ENCODE measurements at places on chromosomes 6 and 20.
A peak's percentile ranks its signal among the peaks of the same experiment; 100 is the strongest.

GRCh38 chr6:34391786-34392496 is 528 bp downstream of the NUDT3 start:
- DNase-seq = no peak

DNA sequence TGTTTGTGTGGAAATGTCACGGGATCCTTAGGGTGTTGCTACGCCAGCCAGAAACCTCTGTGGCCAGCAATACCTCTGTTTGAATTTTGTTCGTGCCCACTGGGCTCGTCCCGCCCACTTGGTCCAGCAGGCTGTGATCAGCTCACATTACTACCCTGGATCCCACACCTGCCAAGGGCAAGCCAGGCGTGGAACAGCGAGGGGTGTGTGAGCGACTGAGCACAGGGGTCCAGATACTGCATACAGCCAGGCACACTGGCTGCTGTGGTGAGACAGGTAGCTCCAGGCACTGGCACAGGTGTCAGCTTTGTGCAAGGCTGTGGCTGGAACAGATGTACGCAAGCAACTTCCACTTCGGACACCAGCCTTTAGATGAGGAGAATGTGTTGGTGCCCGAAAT is 718.9 kb downstream of the EPHA7 start:
- DNase-seq = no peak

- no peak for DNase-seq
These were observed 88.9 kb downstream of the SOBP start for GRCh38 chr6:107578642-107579341.

- DNase-seq = no peak
These were observed 395.9 kb downstream of the DHX35 start for GRCh38 chr20:39358052-39358451.

GRCh38 chr6:148874698-148875293 is 128.0 kb downstream of the UST start:
- DNase-seq = no peak

DNA sequence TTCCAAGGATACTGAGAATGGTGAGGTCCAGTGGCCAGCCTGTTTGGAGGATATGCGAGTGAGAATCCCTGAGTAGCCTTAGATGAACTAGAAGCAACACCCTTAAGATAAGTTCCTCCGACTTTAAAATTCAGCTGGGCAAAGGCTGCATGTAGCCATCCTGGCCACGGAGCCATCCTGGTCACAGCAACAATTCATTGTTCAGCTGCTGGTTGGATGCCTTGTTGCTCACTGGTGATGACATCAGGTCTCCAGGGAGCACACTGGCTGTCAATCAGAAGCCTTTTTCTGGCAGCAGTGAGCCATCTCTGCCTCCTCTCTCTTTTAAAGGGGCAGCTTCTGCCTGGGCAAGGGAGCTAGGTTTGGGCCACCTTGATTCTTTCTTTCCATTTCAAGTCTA is 22.4 kb upstream of the RIMS4 start:
- DNase-seq = no peak

DNA sequence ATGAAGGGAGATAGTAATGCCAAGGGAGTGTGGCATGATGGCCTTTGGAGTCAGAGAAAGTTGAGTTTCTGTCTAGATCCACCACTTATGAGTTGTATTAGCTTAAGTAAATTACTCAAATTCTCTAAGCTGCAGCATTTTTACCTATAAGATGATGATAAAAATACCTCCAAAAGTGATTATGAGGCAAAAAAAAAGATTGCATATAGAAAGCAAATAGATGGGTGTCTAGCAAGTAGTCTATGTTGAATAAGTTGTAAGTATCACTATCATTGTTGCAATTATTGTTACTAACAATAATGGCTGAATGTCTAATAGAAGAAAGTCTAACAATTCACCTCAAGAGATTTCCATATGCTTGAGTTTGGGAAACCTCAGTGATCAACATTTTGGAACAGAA is 959.2 kb upstream of the GJE1 start:
- no peak for DNase-seq

- DNase-seq = no peak
These were observed 32.5 kb downstream of the SLC22A2 start for GRCh38 chr6:160226118-160226591.

DNA sequence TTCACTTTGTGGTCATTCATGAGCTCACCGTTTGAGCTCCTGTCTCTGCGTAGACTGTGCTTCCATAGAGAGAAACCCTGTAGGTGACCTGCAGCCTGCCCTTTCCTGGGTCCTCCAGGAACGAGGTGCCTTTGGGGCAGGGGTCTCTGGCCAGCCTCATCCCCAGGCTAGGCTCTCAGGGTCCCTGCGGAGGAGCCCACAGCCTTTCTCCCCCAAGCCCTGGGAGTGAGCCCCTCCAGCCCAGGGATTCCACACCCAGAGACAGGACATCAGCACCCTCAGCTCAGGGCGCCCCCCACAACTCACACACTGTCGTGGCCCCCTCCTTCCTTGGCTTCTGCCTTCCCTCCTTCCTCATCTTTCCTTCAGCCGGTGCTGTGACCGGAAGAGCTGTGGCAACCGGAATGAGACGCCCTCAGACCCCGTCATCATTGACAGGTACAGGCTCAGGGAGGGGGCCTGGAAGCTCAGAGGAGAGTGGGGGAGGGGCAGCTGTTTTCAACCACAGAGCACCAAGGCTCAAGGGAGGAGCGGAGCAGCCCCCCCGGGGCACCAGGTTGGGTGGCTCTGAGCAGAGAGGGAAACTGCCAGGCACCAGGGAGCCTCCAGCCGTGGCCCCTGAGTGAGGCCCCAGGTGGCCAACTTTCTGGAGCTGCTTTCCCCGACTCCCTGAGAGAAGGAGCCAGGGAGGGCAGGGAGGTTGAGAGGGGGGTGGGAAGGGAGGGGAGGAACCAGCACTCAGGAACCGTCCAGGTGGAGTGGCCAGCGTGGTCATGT is 16.8 kb downstream of the EBF4 start:
- DNase-seq = no peak

GRCh38 chr20:58008866-58009265 is 219.6 kb downstream of the ANKRD60 start:
- DNase-seq = no peak

DNA sequence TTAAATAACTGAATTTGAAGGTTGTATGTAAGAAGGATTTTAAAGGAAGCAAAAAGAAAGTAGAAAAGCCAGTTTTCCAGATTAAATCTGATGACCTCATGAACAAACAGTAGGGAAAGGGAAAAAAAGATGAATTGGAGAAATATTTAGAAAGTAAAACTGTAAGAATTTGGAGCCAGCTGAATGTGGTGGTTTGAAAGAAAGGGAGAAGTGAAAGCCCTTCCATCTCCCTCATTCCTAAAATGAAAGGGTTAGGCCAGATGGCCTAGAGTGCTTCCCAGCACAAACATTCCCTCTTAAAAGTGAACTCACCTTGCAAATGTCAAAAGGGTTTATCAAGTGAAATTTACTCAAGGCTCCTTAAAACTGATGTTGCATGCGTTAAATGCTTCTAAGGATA is 139.3 kb upstream of the COL21A1 start:
- no peak for DNase-seq

DNA sequence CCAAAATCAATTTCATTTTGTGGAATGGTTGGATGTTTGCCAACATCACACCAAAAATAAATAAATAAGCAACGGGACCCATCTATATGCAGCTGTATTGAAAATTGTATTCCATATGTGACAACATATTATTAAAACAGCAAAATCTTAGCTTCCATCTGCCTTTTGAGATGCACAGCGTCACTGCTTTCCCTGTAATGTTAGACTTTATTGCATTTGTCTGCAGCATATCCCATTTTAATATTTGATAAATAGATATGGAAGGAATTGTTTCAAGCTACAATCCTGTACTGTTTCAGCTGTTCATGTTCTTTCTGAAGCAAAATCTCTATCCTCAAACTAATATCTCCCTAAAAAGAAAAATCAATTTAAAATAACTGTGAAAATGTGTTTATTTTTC is 509.1 kb downstream of the PKHD1 start:
- no peak for DNase-seq

GRCh38 chr6:52317841-52318581 is 33.5 kb upstream of the MCM3 start:
- no peak for DNase-seq

- no peak for DNase-seq
These were observed 7.4 kb downstream of the SLC12A5 start for GRCh38 chr20:46036370-46036769.

- no peak for DNase-seq
These were observed 21.9 kb upstream of the RREB1 start for GRCh38 chr6:7085911-7086310.

DNA sequence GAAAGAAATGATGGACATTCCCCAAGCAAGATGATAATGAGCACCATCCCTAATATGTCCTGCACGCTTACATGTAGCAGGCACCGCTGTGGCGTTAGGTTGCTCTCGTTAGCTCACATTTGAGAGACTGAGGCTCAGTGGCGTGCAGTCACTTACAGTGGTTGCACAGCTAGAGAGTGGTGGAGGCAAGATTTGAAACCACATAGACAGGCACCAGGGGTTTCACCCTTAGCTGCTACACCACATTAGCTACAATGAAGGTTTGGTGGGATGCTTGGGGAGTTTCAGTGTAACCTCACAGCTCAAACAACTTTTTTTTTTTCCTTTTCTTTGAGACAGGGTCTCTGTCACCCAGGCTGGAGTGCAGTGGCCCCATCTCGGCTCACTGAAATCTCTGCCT is 3.7 kb downstream of the COX4I2 start:
- DNase-seq = no peak

DNA sequence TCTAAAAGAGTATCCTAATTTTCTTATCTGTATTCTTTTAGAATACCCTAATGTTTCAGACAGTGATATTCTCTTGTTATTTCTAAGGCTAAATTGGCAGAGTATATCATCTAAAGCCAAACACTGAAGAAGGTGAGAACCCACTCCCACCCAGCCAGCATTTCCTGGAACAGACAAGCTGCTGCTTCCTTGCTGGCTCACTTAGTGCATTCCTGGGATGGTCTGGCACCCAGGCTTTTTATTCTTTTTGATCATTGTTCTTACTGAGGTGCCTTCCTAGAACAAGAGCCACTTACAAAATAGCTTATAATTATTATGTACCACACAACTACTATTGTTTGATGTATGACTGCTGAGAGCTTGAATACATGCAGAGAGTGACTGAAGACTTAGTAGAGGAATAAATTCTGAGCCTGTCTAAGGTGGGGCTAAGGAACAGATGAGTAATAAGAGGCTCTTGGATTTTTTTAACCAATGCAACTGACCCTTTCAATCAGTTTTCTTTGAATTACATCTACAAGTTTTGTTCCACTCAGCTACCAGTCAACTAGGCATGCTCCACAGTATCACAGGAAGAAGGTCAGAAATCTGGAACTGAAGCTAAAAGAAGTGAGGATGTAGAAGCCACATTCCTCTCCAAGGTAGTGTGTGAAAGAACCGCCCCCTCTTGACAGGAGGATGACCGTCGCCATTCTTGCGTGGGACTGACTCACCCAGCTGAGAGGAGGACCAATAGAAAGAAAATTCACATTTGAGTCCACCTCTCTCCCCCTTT is 30.1 kb downstream of the PRPH2 start:
- DNase-seq = peak; percentile 20

DNA sequence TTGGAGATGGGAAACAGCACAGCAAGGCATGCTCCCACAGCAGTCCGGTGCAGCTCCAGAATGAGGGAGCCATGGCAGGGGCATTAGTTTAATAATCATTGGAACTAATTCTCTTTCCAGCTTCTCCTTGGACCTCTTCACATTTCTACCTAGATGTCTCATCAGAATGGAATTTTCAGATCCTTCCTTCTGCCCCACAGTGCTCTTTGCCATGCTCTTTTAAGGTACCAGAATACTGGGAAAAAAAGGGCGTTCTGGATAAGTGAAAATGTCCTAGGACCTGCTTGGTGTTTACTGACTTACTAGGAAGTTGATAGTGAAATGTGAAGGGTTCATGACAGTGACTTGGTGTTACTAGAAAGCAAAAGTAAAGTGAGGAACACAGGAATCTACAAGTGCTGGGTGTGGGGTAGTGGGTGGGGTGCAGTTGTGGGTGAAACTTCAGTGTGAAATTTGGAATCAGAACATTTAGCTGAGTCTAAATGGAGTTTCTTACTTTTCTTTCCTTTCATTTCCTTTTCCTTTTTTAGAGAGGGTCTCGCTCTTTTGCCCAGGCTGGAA is 207.1 kb downstream of the ARID1B start:
- no peak for DNase-seq

GRCh38 chr20:6495907-6496306 is 271.6 kb upstream of the BMP2 start:
- DNase-seq = no peak

- DNase-seq = no peak
These were observed 48.7 kb downstream of the YTHDF1 start for GRCh38 chr20:63167026-63167917.

- no peak for DNase-seq
These were observed 43.5 kb upstream of the SLCO4A1 start for GRCh38 chr20:62598761-62599194.

DNA sequence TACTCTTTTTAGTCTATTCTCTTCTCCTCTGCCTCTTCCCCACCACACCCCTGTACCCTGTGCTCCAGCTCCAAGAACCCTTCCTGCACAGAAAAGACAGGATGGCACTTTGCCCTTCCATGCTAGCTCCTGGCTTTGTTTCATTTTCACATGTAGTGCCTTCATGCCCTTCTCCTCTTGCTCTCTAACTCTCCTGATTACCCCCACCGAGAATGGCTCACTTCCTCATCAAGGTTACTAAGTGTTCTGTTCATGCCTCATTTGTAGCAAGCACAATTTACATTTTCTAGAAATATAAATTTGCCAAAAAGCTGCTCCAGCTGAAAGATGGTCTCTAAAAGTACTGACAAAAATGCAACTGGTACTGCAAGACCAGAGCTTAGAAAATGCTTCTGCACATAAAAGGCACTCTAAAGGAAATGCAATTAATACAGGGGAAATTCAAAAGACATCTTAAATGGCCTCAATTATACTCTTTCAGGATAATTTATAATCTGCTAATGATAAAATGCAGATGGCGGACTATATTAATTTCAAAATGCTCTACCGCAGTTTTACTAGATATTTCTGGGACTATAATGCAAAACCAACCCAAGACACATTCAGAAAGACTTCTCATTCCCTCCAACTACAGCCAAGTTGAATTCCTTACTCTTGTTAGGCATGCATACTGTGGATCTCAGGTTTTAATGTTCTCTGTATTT is 570.2 kb downstream of the PRKN start:
- DNase-seq = no peak

GRCh38 chr6:109671733-109672132 is 19.3 kb downstream of the AK9 start:
- no peak for DNase-seq

DNA sequence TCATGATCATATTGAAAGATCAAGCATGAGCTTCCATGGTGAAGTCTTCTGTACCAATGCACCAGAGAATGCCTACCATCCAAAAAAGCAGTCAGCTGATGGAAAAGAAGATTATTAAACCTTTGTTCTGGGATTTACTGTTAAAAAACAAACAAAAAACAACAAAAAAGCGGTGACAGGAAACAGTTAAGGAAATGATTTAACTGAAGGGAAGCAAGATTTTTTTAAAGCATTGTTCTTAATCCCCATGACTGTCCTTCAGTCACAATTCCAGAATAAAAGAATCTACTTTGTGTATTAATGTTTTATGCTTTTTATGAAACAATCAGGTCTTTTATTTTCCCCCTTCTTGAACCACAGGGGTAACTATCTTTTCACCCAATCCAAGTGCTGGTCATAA is 23.9 kb downstream of the FAM162B start:
- peak; percentile 25 for DNase-seq

- DNase-seq = no peak
These were observed 607.1 kb downstream of the COL12A1 start for GRCh38 chr6:74598462-74599393.

- no peak for DNase-seq
These were observed 471.8 kb upstream of the BTBD3 start for GRCh38 chr20:11445891-11446290.

- DNase-seq = no peak
These were observed 193.7 kb downstream of the QKI start for GRCh38 chr6:163608204-163608644.

GRCh38 chr20:17377231-17377630 is 150.4 kb downstream of the PCSK2 start:
- DNase-seq = no peak
